Psoas muscle (tissue), 8 donors: ENCODE measurements at places on chromosomes 16 and 17.
A peak's percentile ranks its signal among the peaks of the same experiment; 100 is the strongest.

- DNase-seq, result peak; percentile 10
Measured at GRCh38 chr17:45111850-45112249, 20.5 kb downstream of the PLCD3 start.

DNA sequence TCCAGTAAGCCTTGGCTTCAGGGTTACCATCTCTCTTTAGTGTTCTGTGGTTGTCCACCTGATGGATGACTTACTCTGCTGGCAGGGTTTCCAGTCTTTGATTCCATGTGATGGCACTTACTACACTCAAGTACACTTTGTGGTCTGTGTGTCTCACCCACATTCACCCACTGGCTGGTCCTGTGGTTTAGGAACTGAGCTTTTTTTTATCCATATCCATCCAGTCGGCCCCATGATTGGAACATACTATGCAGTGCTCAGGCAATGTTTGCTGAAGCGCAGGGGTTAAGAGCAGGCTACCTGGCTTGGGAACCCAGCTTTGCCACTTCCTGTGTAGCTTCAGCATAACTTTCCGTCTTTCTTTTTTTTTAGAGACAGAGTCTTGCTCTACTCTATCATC is 2.8 kb upstream of the FUS start:
- DNase-seq, result no peak

DNA sequence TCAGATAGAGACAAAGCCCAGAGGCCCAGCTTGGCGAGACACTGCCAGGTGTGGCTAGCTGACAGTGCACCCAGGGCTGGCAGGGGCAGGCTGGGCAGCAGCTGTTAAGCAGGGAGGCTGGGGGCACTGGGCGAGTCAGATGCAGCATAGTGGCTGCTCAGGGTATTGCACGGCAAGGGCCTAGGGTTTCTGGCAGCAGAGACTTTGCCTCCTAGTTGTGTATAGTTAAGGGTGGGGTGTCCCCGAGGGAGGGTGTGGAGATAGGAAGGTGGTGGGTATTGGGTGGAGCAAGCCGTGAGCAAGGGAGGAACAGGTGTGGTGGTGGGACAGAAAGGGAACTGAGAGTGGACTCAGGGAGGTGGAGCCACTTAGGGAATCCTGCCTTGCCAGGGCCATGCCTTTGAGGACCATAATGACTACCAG is 66.0 kb downstream of the SMPD3 start:
- DNase-seq, result no peak

GRCh38 chr17:32520737-32521404 is 34.1 kb downstream of the CDK5R1 start:
- DNase-seq, result no peak

GRCh38 chr16:6209355-6209930 is 1111.8 kb upstream of the EEF2KMT start:
- no peak for DNase-seq

- no peak for DNase-seq
Measured at GRCh38 chr17:30858556-30859250, 26.9 kb downstream of the ATAD5 start.

- no peak for DNase-seq
Measured at GRCh38 chr16:73171380-73171779, 123.5 kb upstream of the ZFHX3 start.
